SK-N-DZ (cell line): ENCODE measurements at places on chromosomes 1 and 21.

- DNase-seq: peak; percentile 97
Measured at GRCh38 chr1:44721485-44722361, 9.2 kb downstream of the RNU5D-1 start.

- DNase-seq: no peak
Measured at GRCh38 chr1:60257531-60257930, 184.0 kb upstream of the C1orf87 start.

DNA sequence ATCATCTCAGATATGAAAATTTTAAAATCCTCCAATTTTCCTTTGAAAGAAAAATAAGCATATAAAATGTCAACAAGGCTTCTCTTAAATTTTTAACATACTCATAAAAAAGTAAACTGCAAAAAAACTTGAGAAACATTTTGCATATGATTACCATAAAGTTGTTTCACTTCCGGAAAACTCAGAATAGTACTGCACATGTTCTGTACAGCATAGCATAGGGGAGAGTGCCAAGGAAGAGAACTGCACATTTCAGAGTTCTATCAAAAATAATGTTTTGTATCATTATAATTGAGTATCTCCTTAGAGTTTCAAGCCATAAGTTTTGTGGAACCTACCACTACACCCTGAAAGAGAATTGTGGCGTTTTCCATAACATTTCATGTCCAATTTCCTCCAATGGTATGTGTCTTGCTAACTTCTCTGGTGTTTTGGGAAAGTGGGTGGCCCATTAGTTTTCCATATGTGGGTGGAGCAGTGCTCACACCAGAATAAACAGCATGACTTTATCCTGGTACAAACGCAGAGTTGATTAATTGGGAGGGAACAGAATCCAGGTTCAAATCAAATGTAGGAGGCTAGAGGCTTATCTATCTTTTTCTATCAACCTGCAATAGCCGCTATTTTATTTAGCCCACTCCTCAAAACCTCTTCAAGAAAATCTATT, 430.9 kb downstream of the LMO4 start:
- no peak for DNase-seq

DNA sequence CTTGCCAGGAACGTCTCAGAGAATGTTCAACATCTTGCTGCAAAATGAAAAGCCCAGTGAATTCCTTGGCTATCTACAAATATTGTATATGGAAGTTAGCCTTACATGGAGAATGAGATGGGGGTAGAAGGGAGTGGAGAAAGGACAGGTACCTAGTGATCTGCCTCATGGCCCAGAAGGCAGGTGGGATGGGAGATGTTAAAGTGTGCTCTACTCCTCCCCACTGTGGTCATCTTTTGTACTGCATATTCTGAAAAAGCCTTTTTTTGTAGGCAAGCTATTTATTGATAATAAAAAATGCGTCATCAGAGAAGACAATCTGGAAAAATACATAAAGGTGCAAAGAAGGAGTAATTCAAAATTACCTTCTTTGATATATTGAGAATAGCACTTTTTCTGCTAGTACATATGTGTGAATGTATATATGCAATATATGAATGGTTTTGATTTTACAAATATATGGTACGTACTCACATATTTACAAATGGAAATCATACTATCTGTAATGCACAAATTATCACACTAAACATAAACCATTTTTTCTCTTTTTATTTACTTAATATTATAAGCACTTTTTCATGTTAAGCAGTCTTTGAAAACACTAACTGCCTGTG, 19.1 kb upstream of the SLC5A9 start:
- DNase-seq: peak; percentile 53
